ENCODE measurements at places on chromosomes 12 and 14.
A peak's percentile ranks its signal among the peaks of the same experiment; 100 is the strongest.

DNA sequence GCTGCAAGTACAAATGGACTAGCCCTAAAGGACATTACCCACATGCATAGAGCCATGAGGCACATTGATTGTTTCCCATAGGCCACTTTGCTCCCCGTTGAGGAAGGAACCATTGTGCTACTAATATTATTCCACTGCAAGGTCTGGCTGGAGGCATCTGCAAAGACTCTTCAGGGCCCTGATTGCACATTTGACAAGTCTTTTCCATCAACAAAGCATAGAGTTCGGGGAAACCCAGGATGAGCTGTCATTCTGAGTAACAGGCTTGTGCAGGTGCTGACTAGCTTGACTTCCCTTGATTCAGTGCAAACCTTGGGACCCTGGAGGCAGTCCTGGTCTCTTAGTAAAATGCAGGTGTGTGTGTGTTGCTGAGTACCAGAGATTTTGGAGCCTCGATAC lies 73.8 kb downstream of the SUSD6 start:
- DNase-seq = no peak

GRCh38 chr14:23307146-23307530 lies 505 bp downstream of the BCL2L2 start:
- no peak for DNase-seq

DNA sequence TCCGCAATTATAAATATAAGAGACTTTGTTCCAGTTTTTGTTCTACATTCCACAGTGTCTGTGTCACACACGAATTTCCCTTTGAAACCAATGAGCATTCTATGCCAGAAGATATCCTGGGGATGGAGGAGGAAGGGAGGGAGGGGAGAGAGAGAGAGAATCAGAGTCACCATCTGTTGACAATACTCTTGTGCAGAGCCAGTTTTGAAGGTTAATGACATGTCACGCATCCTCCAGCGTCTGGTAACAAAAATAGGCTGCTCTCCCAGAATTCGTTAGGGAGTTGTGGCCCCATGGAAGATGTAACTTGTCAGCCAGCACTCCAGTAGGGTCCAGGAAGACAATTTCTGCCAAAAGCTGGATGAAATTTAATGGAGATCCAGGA lies 213.5 kb upstream of the KRR1 start:
- DNase-seq = peak; percentile 70

GRCh38 chr12:84763107-84763506 lies 149.5 kb downstream of the SLC6A15 start:
- peak; percentile 84 for DNase-seq

- DNase-seq = no peak
These were observed 5.3 kb upstream of the KRAS start for GRCh38 chr12:25256005-25256404.

DNA sequence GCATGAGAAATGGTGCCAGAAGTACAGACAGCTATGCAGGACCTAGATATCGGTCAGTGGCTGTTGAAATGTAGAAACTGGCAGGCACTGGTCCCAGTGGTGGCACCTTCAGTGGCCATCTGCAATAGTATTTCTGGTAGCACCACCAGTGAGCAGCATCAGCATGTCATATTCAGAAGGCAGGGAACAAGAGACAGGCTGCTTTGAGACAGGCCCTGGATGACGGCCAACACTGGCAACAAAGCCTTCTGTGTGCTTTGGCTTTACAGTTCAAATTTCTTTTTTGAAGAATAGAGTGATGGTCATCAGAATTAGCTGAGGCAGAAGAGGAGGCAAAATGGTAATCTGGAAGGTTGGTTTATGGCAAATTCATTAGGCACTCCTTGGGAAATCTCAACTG lies 273.4 kb upstream of the SLC16A7 start:
- no peak for DNase-seq

- no peak for DNase-seq
These were observed 47.1 kb downstream of the MDM2 start for GRCh38 chr12:68855111-68855510.

GRCh38 chr12:75852143-75852542 lies 179.4 kb downstream of the PHLDA1 start:
- peak; percentile 45 for DNase-seq

GRCh38 chr12:46145881-46146280 lies 123.0 kb downstream of the SLC38A1 start:
- no peak for DNase-seq

GRCh38 chr14:28348797-28349196 lies 417.8 kb upstream of the FOXG1 start:
- DNase-seq = no peak

DNA sequence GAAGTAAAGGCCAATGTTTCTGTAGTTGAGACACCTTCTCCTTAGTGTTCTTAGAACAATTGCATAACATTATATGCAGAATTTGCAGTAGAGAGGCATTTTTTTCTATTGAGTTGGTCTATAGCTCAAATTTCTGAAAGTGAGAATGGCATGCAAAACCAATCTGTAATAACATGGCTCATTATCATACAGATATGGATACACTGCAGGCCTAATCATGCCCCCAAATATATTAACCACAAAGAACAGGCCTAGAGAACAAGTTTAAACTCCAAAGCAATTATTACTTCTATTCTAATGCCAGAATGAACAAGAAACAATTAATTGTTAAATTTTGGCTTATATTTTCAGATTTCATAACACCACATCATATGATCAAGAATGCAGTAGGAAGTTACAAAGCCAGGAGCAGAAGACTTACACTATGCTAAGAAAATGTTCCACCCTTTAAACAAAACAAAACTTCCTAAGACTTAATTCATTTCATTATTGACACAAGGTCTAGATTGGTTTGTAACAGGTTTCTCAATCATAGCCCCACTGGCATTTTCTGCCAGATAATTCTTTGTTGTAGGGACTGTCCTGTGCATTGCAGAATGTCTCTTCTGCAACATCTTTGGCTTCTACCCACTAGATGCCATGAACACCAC lies 26.9 kb downstream of the TMTC1 start:
- no peak for DNase-seq

DNA sequence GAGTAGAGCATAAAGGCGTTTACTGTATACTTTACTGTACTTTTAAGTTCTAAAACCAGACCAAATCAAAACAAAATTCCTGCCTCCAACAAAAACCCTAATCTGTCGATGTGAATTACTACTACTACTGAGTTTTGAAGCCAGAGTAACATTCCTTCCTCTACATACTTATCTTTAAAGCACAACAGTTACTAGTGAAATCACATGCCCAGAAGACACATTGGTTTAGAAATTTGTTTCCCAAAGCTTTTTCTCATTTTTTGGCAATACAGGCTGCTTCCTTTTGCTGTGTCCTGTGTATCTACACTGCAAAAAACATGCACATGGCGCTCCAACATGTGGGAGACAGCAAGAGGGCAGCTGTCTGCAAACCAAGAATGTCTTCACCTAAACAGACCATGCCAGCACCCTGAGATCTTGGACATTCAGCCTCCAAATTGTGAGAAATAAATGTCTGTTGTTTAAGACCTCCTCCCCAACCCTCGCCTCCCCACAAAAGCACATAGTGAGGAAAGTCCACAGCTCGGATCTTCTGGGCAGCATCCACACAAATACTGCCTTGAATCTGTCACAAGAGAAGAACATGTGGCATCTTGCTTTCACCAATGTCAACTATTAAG lies 21.1 kb downstream of the SETD3 start:
- peak; percentile 3 for DNase-seq

- DNase-seq = no peak
These were observed 65.2 kb downstream of the ETV6 start for GRCh38 chr12:11714626-11715025.

- no peak for DNase-seq
These were observed 2.3 kb downstream of the ERO1A start for GRCh38 chr14:52693036-52693435.
